ENCODE measurements at places on chromosomes 6 and 20.
A peak's percentile ranks its signal among the peaks of the same experiment; 100 is the strongest.

- peak; percentile 80 for DNase-seq
Measured at GRCh38 chr20:14888134-14888533, 550.7 kb upstream of the FLRT3 start.

DNA sequence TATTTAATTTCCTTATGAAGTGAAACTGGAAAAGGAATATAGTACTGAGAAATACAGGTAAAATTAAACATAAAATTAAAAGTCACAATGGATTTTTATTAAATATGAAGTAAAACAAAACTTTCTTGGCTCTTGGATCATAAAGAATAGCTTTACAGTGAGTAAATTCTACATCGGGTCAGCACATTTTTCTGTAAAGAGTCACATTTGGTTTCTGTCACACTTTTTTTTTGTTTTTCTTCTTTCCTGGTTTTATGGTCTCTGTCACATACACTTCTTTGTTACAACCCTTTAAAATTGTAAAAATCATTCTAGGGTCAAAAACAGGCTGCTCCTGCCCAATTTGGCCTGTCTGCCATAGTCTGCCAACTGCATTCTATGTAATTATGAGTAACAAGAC is 254.4 kb upstream of the POU3F2 start:
- DNase-seq, result no peak

- DNase-seq, result no peak
Measured at GRCh38 chr6:31557443-31558317, 10.3 kb downstream of the NFKBIL1 start.

DNA sequence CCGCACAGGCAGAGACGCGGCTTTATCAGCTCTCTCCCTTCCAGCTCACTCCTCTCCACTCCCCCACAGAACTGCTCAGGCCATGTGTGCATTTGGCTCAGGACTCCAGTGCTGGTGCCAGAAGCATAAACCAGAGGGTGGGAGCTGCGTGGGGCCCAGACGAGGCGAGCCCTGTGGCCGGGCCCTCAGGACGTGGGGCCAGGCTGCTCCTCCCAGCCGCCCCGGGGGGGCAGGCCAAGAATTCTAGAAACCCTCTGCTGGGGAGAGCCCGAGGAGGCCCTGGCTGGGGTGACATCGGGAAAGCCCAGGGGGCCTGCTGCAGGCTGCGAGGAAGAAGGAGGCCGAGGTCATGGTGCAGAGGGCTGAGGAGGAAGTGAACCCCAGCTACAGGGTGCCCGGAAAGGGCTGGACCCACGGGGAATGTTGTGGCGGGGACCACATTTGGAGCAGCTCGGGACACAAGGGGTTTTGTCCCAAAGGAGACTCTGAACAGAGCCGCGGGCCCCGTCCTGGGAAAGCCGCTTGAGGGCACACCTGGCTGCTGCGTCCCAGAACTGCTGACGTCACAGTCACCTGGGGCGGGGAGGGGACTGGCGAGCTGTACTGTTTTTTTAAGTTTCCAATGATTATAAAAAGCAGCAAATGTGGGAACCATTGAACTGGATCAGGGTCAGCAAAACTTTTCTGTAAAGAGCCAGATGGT is 107.1 kb downstream of the BANF2 start:
- DNase-seq, result peak; percentile 85
